ENCODE measurements at places on chromosomes 1 and 21.

GRCh38 chr1:208917723-208918122, 665.8 kb upstream of the CAMK1G start:
- DNase-seq = no peak

DNA sequence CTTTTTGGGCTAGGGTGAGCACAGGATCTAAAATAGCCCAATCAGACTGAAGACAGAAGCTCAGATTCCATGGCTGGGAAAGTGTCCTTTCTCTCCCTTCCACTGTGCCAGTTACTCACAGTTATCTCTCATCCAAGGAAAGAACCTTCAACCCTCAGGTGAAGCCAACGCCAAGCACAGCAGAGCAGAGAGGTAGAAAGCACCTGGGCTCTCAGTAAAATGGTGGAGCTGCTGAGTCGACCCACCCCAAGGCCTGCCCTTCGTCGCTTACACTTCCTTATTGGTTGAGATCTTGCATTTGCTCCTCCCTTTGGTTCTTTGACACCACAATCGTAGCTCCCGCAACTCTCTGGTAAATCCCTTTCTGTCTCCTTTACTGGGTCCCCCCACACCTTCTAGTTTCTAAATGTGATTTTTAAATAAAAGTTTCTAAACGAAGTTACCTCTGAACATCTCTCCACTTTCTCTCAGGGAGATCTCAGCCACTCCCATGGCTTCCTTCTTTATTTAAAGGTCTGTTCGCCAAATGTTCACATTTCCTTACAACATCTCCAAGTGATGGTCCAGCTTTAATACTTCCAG, 27.5 kb upstream of the SLC30A1 start:
- DNase-seq = peak; percentile 86

DNA sequence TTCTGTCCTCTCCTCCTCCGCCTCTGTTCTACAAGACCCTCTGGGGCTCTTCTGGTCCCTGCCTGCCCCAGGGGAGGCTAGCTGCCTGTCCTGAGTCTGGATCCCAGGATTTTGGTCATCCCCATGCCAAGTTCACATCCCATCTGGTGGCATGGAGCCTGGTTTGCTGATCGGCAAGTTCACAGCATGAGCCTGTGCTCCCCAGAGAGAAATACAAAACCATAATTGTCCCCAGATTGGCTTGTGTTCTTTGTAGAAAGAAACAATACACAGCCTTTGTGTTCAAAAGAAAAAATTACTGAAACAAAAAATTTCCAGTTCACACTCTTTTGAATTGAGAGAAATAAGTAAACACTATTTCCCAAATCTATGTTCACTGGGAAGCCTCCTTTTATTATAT, 149.4 kb upstream of the ZC3H12A start:
- no peak for DNase-seq

- no peak for DNase-seq
Measured at GRCh38 chr1:32239337-32239736, 7.7 kb upstream of the FAM167B start.

- DNase-seq = no peak
Measured at GRCh38 chr1:82582347-82582746, 781.6 kb downstream of the ADGRL2 start.

DNA sequence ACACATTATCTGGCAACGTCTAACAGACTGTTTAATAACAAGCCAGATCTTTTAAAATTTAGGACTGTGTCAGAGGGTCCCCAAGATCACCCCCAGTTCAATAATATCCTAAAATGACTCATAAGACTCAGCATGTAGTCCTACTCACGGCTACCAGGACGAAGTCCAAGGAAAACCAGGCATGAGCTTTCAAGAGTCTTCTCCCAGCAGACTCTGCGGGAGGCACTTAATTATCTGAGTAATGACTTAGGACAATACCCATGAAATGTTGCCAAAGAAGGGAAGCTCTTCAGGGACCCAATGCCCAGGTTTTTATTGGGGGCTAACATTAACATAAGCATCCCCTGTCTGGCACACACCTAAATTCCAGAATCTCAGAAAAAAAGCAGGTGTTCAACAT, 7.0 kb downstream of the HFM1 start:
- no peak for DNase-seq

DNA sequence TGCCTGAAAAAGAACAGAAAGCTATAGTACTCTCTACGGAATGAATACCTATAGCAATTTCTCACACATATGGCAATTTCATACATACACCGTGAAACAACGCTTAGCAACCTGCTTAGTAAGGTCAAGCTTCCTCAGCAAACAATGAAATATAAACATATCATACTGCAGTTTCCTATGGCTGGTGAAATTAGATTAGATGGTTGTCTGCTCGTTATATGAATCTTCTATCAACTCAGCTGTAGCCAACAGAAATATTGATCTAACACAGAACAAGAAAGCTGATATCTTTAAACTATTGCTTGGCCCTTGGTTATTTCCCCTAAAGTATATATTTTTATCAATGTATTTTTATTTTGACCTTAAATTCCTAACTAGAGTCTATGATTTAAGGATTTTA, 187.8 kb downstream of the SLC44A5 start:
- DNase-seq = no peak

DNA sequence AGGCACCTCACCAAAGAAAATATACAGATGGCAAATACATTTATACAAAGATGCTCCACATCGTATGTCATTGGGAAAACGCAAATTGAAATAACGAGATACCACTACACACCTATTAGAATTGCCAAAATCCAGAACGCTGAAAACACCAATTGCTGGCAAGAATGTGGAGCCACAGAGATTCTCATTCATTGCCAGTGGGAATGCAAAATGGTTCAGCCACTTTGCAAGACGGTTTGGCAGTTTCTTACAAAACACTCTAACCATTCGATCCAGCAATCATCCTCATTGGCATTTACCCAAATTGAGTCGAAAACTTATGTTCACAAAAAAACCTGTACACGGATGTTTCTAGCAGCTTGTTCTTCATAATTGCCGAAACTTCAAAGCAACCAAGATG, 223.3 kb upstream of the GREM2 start:
- no peak for DNase-seq

- no peak for DNase-seq
Measured at GRCh38 chr1:182301467-182302198, 90.0 kb downstream of the GLUL start.

GRCh38 chr1:162696286-162696862, 64.1 kb downstream of the DDR2 start:
- DNase-seq = no peak

DNA sequence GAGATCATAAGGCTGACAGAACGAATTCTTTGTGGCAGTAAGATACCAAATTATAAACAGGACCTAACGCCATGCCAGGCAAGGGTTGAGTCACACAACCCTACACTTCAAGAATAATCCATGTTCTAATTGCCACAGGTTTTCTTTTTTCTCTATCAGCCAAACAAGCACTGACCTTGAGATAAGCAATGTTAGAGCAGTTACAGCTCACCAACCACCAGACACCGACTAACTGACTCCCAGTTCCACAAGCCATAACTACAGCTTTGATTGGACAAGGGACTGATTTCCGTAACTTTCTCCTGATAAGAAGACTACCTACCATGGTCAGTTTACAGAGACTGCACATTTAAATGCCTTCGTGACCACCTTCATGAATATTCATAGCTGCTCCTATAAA, 149.6 kb downstream of the PTPRU start:
- DNase-seq = no peak

GRCh38 chr21:17264182-17264581, 248.7 kb upstream of the CXADR start:
- no peak for DNase-seq

DNA sequence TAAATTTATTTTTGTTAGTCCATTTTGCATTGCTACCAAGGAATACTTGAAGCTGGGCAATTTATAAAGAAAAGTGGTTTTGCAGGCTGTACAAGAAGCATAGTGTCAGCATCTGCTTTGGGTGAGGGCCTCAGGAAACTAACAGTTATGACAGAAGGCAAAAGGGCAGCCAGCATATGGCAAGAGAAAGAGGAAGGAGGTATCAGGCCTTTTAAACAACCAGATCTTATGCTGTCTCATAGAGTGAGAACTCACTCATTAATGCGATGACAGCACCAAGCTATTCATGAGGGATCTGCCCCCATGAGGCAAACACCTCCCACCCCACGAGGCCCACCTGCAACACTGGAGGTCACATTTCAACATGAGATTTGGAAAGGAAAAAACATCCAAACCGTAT, 898.4 kb downstream of the KCNT2 start:
- DNase-seq = no peak

- DNase-seq = no peak
Measured at GRCh38 chr1:57206038-57206437, 217.8 kb downstream of the DAB1 start.

Data from MM.1S (cell line).